Heart left ventricle (tissue), 16 donors: ENCODE measurements at places on chromosomes 7 and 10. TPM values are rescaled to one million over a fixed set of nuclear protein-coding genes. Genes with fewer than 3 reads are reported as not detected.

Gene CYP2C19
- not detected for total RNA-seq

Gene DYNC1I1
- 30.6 TPM for total RNA-seq

Gene CTNNA3
- 150 TPM for total RNA-seq

- no peak for DNase-seq
Observed at GRCh38 chr7:100190048-100190711, 12.5 kb downstream of the STAG3 start.

GRCh38 chr7:131578602-131579001 lies 22.2 kb upstream of the PODXL start:
- no peak for DNase-seq

- DNase-seq: no peak
Observed at GRCh38 chr7:152760854-152761748, 1.5 kb downstream of the ACTR3B start.

- no peak for DNase-seq
Observed at GRCh38 chr7:36670585-36671431, 53.5 kb downstream of the AOAH start.

GRCh38 chr7:129066290-129067131 lies 11.6 kb upstream of the TNPO3 start:
- DNase-seq: no peak

GRCh38 chr10:28530751-28531150 lies 2.2 kb upstream of the WAC start:
- no peak for DNase-seq

DNA sequence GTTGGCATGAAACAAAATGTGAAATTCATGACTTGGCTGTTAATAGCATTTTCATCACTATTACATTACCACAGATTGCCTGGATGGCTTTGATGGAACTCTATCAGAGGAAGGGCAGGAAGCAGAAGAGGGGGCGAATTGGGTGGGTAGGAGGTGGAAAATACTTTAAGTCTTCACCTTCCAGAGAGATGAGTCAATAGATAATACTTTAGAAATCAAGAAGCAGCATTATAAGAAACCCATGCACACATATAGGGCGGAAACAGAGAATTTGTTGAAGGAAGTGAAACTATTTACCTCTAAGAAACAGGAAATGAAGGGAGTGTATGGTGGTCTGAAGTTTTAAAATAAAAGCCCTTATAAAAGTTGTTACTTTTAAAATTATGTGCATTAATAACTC lies 152.1 kb upstream of the TARP start:
- no peak for DNase-seq

Gene NKX2-3
- total RNA-seq: not detected

GRCh38 chr7:132183781-132184380 lies 392.4 kb downstream of the PLXNA4 start:
- DNase-seq: no peak

Gene GPRIN2
- total RNA-seq: 0.50 TPM

- no peak for DNase-seq
Observed at GRCh38 chr7:44971902-44972441, 6.8 kb downstream of the MYO1G start.

DNA sequence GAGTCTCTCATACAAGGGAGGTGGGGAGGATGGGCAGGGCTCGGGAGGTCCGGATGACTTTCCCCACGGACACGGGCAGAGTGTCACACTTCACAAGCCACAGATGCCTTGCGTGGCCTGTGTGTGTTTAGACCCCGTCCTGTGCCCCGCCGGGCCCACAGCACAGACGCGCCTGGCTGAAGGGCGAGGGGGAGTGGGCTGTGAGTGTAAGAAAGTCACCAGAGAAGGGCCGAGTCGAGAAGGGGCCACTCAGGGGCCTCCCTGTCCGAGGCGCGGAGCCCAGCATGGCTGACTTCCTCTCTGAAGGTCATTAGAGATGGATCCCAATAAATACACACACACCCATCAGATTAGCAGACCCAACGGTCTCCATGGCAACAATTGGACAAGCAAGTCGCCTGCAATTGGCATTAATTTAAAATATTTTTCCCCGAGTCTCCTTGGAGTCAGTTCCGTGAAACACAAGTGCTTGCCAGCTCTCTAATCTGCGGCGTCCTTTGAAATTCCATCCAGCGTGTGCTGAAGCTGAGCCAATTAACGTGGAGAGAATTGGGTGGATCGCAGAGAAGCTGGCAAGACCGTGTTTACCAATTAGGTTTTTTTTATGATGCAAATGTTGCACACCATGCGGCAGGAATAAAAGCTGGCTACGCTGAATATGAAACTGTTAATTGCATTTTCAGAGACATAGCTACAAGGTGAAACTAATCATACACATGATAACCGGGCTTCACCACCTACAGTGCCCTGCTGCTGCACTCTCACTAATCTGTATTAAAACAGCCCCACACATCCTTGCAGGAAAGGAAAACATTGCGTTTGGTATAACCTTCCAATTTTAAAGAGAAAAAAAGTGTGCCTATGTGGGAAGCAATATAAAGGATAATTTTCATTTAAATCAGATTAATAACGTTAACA lies 571.2 kb downstream of the PTPRN2 start:
- no peak for DNase-seq

Gene FAM241B
- total RNA-seq: 1.4 TPM

DNA sequence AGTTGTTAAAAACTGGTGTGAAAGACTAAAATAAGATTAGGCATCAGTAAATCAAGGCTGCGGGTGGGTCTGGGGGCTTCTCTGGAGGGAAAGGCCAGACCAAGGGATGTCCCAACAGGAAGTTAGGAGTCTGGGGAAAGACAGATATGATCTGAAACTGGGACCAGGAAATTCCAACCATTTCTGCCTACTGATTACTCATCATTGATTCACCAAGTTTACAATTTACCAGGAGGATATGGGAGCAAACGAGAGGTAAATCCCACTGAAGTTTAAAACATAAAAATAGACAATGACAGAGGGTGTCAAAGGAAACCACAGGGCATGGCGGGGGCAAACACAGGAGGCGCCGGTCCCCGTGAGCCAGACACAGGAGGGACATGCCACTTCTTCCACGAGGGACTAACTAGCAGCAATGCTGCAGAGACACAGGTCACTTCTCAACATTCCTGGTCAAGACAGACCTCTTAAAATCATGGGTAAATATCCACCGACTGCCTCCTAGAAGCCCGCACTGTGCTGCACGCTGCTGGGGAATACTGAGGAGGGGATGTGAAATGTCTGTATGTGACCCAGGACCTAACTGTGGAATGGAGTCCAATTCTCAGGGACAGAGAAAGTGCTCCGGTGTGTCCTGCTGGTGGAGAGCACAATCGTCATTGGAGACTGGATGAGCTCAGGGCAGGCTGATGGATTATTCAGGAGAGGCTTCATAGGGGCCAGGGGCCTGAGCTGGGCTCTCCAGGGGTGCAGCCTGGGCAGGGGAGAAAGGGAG lies 153.4 kb upstream of the KLF14 start:
- DNase-seq: no peak

DNA sequence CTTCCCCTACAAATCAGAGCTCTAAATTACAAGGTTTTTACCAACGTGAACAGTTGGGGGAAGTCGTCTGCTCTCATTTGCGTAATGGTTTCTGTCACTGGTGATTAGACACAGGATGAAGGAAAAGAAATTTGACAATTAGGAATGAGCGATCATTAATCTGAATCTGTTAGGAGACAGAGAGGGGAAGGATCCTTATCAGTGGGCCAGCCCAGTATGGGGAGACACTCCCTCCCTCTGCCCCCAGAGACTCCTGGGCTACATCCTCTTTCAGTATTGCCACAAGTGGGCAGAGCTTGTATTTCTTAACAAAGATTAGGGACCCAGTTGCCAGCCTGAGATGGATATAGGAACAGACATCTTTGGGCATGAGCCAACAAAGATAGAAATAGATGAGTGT lies 15.5 kb downstream of the HIF1AN start:
- DNase-seq: no peak

DNA sequence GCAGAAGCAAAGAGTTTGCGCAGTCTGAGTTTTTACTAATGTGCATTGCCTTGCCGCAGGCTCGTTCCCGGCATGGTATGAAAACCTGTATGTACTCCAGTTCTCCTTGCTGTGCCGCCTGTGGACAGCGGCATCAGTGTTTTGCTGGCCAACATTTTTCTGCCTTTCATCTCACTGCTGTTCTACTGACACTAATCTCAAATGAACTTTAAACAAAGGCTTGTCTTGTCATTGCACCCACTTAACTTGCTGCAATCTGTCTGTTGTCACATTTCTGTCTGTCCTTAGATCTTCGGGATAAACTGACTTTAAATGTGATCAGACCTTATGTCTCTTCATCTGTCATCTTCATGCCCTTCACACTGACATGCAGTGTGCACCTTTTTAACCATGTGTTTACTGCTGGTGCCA lies 71.7 kb upstream of the ZNRF2 start:
- DNase-seq: no peak

DNA sequence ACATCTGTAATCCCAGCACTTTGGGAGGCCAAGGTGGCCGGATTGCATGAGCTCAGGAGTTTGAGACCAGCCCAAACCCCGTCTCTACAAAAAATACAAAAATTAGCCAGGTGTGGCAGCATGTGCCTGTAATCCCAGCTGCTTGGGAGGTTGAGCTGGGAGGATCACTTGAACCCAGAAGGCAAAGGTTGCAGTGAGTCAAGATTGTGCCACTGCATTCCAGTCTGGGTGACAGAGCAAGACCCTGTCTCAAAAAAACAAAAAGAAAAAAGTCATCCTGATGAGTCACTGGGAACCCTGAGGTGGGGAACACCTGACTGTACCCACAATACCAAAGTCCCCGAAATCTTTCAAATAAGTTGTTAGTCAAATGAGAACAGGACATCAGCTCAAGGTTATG lies 80.0 kb downstream of the NEBL start:
- DNase-seq: no peak

DNA sequence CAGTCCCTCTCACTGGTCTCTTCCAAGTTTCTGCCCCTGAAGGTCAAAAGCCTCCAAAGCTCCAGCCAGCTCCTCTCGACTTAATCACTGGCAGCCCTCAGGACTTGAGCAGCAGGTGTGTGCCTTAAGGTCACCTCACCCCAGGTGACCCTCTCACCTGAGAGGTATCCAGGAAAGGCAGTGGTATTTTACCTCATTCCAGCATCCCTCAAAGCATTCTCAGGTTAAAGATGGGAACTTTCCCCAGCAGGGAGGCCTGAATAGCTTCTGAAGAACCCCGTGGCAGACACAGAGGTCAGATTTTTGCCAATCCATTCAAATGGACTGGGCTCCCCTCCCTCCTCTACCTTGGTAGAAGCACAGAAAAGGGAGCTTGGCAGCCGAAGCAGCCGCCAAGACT lies 148.2 kb downstream of the GFRA1 start:
- DNase-seq: no peak

DNA sequence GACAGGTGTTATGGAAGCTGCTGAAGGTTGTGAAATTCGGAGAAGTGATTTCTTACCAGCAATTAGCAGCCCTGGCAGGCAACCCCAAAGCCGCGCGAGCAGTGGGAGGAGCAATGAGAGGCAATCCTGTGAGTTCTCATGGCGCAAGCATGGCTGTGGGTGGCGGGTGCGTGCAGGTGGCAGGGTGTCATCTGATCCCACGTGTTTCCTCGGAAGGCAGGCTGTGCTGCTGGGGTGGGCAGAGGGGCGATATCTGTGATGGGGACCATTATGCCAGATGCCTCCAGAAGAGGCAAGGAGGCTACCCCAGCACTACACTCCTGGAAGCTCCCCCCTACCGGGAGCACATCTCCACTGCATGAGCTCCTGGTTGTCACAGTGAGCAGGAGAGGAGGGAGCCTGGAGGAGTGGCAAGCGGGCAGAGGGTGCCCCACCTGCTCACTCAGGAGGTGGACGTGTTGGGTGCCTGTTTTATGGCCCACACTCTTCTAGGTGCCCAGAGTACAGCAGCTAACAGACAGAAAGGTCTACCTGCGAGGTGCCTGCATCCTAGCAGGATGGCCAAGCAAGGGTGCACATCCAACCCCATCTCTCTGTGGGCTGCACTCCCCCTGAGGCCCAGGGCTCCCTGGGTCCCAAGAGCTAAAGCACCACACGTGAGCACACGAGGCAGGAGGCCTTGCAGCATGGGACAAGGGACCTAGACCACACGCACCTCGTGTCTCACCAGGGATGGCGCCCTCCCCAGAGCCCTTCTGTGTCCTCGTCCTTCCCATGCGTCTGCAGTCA lies 204.7 kb downstream of the EBF3 start:
- DNase-seq: no peak

- DNase-seq: no peak
Observed at GRCh38 chr7:47550788-47551470, 31.0 kb downstream of the TNS3 start.

Gene TUBAL3
- 0.40 TPM for total RNA-seq

GRCh38 chr7:131688738-131689661 lies 132.6 kb upstream of the PODXL start:
- DNase-seq: peak; percentile 56

GRCh38 chr10:113121153-113121552 lies 171.1 kb downstream of the TCF7L2 start:
- DNase-seq: no peak
